HFFc6 (cell line): ENCODE measurements at places on chromosomes 6 and 20.

GRCh38 chr6:71478834-71479541 is 190.4 kb downstream of the OGFRL1 start:
- DNase-seq: peak; percentile 91

DNA sequence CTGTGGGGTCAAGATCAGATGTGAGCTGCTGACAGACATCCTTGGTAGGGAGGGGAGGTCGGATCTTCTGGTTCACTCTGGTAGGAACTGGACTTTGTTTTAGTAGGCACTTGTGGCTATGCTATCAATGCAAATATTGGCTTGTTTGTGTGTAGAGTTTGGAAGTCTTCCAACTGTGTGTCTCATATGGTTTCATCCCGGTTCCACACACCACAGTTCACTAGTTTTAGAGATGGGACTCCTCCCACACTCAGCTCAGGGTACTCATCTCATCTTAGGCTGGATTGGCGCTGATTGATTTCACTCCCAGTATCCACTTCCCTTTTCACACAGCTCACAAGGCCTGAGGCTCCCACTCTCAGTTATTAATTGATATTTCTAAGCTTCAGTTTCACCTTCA is 161.3 kb downstream of the THBS2 start:
- DNase-seq: no peak

DNA sequence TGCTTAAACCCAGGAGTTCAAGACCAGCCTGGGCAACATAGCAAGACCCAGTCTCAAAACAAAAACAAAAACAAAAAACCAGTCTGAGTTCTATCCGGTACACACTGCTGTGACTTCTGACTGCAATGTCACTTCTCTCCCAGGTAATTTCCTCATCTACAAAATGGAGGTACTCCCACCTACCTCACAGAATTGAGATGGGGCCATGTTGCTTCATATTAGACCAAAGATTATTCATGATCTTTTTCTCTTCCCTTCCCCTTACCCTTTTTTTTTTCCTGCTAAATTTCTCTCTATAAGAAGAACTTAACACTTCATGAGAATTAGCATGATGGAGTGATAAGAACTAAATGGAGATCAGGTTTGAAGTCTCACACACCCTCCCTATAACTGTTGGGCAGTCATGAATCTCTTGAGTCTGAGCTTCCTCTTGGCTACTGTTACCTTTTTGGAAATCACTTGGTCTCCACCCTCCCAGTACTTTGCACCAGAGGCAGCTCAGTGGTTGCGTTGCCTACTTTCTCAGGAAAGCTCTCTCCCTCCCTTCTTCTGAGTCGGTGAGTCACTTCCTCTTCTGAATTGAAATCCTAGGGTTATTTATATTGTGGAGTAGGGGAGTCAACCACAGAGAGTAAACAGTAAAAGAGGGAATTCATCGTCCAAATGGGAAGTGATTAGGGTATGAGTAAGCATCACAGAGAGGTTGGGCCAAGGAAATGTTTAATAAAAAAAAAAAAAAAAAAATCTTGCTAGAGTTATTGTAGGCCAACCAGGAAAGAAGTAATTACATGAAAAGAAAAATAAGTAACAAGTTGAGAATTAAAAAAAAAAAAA is 59.9 kb upstream of the MAP7 start:
- DNase-seq: peak; percentile 99

- peak; percentile 83 for DNase-seq
Observed at GRCh38 chr6:35810971-35811698, 6.0 kb downstream of the LHFPL5 start.

GRCh38 chr6:34113532-34113931 is 32.4 kb downstream of the GRM4 start:
- no peak for DNase-seq

GRCh38 chr20:31991339-31991705 is 18.9 kb upstream of the CCM2L start:
- no peak for DNase-seq

DNA sequence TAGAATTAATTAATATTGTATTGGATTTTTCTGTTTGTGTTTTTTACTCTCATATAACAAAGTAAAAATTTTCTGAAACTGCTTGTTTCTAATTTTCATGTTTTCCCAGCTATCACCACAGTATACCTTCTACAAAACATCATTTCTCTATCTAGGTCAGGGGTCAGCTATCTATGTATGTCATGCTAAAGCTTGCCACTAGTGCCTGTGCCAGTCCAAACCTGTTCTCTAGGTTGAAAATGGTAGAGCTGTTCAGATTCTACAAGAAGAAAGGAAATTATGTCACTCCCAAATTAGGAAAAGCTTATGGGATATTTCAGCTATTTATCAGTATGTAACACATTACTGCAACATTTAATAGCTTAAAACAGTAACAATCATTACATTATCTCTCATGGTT is 5.8 kb upstream of the ME1 start:
- no peak for DNase-seq

GRCh38 chr6:158996856-158997255 is 3.1 kb downstream of the RSPH3 start:
- DNase-seq: no peak

DNA sequence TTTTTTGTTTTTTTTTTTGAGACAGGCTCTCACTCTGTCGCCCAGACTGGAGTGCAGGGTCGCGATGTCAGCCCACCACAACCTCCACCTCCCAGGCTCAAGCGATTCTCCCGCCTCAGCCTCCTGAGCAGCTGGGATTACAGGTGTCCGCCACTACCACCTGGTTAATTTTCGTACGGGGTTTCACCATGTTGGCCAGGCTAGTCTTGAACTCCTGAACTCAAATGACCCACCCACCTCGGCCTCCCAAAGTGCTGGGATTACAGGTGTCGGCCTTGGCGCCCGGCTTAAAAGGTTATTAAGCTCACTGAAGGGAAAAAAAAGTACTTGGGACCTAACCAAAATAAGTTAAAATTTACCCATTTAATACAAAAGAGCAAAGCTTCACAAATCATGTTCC is 1.9 kb downstream of the TCFL5 start:
- DNase-seq: no peak

DNA sequence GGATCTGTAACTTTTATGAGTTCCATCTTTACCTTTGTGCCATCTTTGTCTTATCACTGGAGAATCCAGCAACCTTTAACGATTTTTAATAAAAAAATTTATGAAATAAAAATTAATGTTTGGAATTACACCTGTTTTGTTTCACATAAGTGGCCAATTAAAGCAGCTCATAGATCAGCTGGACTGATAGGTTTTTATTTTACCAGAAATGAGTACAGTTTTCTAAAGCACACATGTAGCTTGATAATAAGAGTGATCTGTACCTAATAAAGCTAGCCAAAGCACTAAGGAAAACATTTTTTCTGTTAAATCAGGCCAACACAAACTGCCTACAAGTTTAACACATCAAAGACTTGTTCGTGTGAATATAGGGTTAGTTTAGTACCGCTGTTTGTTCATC is 500.1 kb downstream of the CDKAL1 start:
- no peak for DNase-seq

- DNase-seq: peak; percentile 13
Observed at GRCh38 chr20:4957939-4958362, 43.4 kb downstream of the SLC23A2 start.

DNA sequence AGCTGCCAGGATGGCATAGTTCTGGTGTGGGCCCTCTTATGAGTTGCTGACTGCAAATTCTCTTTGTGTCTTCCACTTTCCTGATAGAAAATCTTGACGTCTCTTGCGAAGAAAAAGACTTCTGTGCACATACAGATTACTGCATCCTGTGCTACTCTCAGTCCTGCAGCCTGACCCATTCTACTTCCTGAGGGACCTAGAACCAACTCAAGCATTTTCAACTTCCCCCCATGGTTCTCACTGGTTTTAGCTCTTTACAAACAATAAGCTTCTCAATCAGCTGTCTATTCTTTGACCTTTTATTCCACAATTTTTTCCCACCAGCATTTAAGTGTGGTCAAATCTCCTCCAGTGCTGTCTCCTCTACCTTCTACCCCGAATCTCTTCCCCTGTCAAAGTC is 13.4 kb upstream of the KLHL32 start:
- DNase-seq: no peak

DNA sequence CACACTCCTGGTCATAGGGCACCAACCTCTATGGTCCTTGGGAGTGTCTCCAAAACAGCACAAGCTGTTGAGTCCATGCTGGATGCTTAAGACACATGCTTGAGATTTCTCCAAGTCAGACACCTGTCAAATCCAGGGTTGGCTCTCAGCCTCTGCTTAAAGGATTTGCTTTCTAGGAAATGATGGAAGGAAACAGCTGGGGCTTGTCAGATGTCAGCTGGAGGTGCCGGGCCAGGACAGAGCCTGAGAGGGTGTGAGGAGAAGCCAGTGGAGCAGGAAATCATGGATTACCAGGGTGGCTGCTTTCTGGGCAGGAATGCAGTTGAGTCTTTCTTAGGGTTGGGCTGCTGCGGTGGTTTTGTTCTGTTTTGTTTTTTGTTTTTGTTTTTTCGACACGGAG is 83.0 kb upstream of the FAM184A start:
- DNase-seq: no peak

- DNase-seq: no peak
Observed at GRCh38 chr6:13099771-13100170, 228.6 kb downstream of the TBC1D7 start.

DNA sequence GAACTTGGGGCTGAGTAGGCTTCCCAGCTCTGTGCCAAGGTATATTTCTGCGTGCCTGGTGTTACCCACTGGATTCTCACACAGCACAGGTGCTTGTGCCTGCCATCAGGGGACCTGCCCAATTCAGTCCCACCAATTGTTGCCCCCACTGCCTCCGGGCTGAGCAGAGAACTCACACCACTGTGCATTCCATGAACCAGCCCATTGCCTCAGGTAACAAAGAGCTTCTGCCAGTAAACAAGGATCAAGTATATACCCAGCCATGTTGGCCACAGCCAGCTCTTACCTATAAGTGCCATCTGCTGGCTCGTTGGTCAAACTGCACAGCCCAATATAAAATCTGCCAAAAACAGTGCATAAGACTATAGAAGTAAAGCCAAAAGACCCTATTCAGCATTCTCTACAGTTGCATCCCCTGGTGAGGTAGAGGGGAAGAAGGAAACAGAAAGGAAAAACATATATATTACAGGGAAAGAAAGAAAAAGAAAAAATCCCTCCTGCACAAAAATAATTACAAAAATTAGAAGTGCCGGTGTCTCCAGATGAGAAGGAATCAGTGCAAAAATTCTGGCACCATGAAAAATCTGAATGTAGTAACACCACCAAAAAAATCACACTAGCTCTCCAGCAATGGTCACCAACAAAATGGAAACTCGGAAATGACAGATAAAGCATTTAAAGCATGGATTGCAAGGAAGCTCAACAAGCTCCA is 241.4 kb downstream of the IBTK start:
- DNase-seq: peak; percentile 48

GRCh38 chr6:13854716-13855250 is 40.4 kb upstream of the MCUR1 start:
- DNase-seq: no peak

DNA sequence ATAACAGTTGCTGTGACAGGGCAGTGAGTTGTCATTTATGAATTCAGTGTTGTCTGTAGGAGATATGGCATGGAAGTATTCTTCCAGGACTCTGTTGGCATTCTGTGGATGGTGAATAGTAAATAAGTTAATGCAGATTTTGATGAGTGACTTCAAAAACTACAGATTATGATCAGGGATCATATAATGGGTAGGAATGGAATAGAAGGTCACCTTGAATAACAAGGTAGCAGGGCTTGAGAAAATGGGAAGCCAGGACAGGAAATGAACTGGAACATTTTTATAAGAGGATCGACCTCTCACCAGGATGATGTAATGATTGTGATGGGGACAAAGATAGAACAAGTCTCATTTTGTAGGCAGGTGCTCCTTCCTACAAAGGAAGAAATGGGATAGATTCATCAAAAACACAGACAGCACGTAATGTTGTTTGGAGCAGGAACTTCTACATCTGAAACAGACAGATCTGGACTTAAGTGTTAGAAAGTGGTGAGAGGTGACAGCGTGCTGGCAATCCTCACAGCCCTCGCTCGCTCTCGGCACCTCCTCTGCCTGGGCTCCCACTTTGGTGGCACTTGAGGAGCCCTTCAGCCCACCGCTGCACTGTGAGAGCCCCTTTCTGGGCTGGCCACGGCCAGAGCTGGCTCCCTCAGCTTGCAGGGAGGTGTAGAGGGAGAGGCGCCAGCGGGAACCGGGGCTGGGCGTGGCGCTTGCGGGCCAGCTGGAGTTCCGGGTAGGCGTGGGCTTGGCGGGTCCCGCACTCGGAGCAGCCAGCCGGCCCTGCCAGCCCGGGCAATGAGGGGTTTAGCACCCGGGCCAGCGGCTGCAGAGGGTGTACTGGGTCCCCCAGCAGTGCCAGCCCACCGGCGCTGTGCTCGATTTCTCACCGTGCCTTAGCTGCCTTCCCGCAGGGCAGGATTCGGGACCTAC is 30.8 kb upstream of the SSR1 start:
- no peak for DNase-seq

- no peak for DNase-seq
Observed at GRCh38 chr6:159520002-159520401, 173.0 kb downstream of the SOD2 start.

- no peak for DNase-seq
Observed at GRCh38 chr20:43682446-43682845, 15.5 kb downstream of the MYBL2 start.

GRCh38 chr20:36887752-36888090 is 11.8 kb downstream of the TLDC2 start:
- no peak for DNase-seq

DNA sequence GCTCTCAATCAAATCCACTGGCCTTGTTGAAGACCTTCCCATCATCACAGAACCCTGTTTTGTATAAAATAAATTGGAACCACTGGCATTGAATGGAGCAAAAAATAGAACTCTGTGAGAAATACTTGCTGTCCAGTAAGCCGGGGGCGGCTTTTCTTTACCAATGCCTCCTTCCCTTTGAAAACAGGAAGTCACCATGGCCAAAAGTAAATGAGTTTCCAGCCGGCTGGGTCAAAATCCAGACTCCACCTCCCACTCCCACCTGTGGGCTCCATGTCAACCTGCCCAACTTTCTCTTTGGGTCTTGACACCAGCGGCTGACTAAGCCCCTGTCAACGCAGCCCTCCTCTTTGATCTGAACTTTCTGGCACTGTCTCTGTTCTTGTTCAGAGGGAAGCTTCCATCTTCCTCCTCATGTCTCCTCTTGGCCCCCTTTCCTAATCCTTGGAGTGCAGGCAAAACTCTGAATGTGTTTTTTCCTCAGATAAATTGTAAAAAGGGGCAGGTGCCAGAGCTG is 95.2 kb downstream of the TFAP2C start:
- no peak for DNase-seq

- peak; percentile 32 for DNase-seq
Observed at GRCh38 chr6:152271776-152272464, 365.2 kb downstream of the SYNE1 start.

- DNase-seq: peak; percentile 63
Observed at GRCh38 chr6:18585032-18585573, 198.0 kb downstream of the RNF144B start.

DNA sequence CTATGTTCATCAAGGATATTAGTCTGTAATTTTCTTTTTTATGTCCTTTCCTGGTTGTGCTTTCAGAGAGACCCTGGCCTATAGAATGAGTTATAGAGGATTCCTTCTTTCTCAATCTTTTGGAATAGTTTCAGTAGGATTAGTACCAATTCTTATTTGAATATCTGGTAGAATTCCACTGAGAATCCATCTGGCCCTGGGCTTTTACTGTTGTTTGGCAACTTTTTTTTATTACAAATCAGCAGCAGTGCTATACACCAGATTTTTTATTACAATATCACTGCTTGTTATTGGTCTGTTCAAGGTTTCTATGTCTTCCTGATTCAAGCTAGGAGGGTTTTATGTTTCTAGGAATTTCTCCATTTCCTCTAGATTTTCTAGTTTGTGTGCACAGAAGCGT is 50.0 kb upstream of the NRSN1 start:
- no peak for DNase-seq
